ENCODE measurements at places on chromosomes 1 and 21.

GRCh38 chr1:204829133-204829825 lies 41.4 kb upstream of the NFASC start:
- DNase-seq: no peak

- no peak for DNase-seq
Measured at GRCh38 chr1:197674286-197674685, 101.0 kb downstream of the DENND1B start.

DNA sequence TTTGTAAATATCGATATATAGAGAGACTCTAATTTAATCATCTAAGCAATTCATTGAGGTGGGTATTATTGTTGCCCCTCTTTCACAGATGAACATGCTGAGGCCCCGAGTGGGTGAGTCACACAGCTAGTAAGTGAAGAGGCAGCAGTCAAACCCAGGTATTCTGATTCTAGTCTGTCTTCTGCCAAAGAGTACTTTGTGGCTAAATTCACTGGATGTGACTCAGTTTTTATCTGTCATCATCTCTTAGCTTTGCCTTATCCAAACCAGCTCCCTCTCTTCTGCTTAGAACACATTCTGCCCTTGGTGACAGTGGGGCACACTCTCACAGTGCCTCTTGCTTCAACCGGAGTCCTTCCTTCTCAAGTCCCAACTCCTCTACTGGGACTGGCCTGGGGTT lies 11.5 kb downstream of the FCRL5 start:
- no peak for DNase-seq

GRCh38 chr21:45060089-45060488 lies 14.3 kb upstream of the ADARB1 start:
- no peak for DNase-seq

- DNase-seq: no peak
Measured at GRCh38 chr1:30879126-30879786, 29.3 kb downstream of the SDC3 start.
